ENCODE measurements at places on chromosomes 5 and 9. TPM values are rescaled to one million over a fixed set of nuclear protein-coding genes. Genes with fewer than 3 reads are reported as not detected.

Gene CACFD1
- total RNA-seq = 22.5 TPM

Gene UAP1L1
- total RNA-seq = 17.7 TPM

DNA sequence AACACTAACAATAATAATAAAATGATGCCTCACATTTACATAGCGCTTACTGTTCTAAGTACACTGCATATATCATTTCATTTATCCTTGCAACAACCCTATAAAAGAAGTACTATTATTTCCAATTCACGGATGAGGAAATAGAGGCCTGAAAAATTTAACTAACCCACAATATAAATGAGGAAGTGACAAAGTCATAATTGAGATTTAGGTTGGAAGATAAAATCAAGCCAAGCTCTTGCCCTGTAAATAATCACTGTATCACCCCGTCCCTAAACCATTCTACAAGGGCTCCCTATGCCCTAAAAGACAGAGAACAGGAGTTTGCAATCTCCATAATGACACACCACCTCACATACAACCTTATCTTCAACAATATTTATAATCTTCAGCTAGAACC lies 49.6 kb downstream of the STRBP start:
- DNase-seq = no peak

DNA sequence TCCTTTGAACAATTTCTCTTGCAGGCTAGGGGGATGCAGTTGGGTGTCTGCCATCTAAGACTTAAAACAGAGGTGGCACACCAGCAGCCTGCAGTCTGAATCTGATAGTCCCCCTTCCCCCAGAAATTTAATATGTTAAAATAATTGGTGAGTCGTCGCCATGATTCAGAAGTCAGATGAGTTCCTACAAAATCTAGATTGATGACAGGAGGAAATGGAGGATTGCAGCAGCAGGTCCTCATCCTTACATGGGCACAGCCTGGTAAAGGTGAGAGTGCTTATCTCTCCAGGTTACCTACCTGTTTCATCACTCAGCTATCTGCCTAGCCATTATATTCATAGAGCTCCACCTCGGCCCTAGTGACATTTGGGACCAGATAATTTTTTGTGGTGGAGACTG lies 112.3 kb downstream of the PCSK1 start:
- DNase-seq = no peak

All from WTC11 (cell line).